Activated naive CD8-positive, alpha-beta T cell treated with anti-CD3 and anti-CD28 coated beads, Interleukin-2, amount 10 ng/mL, durations not matched to agents 7 days and 5 days (primary cell): ENCODE measurements at places on chromosomes 16 and 17.

DNA sequence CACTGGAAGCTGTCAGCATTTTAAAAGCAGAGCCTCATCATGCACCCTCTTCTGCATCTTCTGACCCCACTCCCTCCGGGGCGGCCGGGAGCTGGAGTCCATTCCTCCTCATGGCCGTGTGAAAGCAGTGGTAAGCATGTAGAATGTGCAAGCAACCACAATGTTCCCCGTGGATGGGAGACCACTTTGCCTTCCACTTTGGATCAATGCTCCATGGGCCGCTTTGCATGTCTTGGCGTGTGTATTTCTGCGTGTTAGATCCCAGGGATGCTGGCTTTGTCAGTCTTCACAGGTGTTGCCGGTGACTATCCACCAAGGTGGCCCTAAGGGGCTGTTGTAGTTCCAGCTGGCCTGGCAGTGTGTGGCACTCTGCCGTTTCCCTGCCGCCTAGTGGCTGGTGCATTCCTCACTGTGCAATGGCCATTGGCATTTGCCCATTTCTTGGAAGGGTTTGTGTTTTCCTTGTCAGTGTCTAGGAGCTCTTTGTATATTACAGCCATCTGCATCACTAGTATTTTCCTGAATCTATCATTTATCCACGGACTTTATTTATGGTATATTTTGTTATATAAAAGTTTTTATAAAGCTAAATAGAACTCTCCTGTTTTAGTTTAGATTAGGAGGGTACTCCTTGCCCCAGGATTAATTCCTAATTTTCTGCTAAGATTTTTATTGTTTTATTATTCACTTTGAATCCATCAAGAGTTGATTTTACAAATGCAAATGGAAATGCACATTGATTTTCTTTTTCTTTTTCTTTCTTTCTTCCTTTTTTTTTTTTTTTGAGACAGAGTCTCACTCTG, 5.8 kb upstream of the ALDH3A1 start:
- DNase-seq, result no peak

- no peak for DNase-seq
These were observed 51.3 kb downstream of the ADCY9 start for GRCh38 chr16:4064950-4065352.

- DNase-seq, result no peak
These were observed 14.4 kb downstream of the FA2H start for GRCh38 chr16:74760007-74760767.

DNA sequence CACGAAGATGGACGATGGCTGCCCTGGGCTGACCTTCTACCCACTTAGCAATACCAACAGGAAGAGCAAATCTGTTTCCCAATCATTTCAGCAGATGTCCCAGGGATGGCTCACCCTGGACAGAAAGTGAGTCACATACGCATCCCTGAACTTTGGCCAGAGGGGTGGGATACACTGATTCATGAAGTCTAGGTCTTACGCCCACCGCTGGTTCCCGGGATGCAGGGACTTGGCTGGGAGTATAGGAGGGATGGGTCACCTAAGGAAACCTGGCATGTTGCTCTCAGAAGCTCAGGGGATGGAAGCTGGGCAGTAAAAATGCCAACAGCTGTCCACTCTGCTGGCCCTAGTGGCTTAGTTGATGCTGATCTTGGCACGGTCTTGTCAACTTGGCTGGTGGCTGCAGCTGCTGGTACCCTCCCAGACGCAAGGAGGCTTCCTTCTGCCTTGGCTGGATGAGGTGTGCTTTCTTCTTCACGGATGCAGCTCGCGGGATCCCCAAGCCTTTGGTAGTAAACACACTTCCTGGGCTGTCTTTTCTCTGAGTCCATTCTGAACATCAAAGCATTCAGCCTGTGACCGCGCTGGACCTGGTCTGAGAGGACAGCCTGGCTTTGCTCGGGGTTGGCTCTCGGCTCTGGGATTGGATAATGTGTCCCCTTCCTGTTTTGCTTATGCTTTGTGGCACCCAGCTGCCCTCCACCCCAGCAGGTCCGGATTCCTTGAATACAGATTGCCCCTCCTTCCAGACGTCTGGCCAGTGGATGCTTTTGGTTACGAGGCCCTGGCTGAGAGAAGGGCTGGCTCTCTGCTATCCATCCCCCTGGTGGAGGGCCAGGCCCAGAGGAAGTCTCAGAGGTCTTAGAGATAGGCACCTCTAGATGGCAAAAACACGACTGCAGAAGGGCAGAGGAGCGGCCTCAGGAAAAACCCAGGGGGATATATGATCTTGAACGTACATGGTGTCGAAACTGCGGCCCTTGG, 71.5 kb downstream of the RAP1GAP2 start:
- no peak for DNase-seq

DNA sequence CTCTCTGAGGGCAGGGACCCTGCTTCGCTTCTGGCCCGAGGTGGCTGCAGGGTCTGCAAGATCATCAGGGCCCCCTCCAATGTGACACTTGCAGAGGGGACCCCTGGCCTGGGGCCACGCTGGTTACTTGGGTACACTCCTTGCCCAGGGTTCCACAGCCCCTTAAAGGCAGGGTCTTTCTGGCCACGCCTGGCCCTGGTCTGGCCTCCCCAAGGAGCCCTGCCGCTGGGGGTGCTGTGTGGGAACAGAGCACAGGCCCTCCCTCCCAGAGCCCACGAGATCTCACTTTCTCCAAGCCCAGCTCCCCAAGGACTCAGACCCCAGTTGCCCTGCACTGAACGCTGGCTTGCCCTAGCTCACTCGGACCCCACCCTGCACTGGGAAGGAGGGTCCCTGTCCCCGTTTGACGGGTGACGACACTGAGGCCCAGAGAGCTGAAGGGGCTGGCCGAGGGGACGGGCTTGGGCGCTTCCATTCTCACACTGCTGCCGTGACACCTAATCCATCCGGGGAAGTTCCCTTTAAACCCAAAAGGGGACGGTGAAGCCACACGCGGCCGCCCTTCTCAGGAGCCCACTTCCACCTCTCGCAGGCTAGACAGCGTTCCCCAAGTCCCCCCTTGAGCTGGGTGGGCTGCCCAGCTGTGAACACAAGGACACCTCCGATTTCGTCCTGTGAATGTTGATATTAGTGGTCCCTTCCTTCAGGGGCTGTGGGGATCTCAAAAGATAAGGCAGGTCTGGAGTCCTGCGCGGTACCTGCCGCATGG, 26.9 kb upstream of the OSGIN1 start:
- no peak for DNase-seq

- no peak for DNase-seq
These were observed 1.5 kb upstream of the KRTAP3-1 start for GRCh38 chr17:41010441-41010840.

DNA sequence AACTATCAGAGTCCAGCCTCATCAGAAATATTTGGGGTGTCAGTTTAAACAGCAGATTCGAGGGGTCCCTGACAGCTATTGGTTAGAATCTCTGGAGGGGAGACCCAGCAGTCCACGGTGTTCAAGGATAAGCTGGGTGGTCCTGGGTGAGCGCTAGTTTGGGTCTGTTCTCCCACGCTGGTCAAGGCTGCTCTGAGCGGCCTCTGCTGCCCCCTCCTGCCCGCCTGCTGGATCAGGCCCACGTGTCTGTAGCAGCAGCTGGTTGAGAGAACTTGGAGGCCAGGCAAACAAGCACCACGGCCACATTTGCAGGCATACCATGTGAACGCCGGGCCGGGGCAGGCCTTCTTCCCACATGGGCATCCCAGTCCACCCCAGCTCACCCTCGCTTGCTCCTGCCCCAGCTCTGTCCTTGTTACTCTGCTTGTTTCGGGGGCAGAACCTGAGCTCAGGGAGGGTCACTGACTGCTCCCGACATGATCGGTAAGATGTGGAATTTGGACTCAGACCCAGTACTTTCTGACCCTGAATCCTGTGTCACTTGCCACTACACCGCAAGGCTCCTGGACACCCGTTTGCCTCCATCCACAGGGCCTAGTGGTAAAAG, 7.4 kb downstream of the FOXF1 start:
- no peak for DNase-seq

DNA sequence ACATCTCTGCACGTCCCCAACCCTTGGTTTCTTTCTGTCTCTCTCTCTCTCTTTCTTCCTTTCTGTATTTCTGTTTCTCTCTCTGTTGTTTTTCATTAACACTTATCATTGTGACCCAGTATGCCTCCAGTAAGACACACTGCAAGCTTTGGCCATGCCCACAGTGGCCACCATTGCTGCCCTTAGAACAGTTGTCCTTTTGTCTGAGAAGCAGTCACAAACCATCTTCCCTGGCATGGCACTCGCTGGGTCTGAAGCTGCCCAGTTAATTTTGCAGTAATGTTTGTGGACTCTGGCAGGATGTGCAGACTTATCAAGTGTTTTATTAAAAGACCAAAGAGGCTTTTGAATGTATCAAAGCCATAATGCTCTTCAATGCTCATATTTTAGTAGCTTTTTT, 146.9 kb downstream of the MSI2 start:
- no peak for DNase-seq

DNA sequence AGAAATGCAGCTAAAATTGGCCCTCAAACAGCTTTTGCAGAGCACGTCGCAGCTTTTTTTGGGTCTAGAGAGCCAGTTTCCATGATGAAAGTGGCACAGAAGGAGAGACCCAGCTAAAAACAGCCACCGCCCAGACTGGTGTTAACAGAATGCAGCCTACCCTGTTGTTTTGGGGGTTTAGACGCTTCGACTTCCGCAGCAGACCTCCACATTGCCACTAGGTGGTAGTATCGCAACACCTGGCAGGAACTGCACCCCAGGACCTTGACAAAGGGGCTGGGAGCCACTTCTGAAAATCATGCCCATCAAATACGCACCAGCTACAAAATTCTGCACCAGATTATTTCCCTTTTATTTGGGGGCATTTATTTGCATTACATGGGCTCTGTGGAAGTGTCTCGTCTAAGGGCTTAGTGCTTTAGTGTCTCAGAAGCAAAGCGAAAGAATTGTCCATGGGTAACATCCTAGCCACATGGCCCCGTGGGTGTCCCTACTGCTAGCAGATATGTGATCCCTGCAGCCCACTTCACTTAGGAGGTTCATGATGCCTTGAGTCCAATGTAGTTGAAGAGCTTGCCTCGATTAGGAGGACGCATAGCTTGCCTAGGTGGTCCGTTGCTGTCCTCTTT, 167.1 kb downstream of the HAPSTR1 start:
- DNase-seq, result peak; percentile 29

DNA sequence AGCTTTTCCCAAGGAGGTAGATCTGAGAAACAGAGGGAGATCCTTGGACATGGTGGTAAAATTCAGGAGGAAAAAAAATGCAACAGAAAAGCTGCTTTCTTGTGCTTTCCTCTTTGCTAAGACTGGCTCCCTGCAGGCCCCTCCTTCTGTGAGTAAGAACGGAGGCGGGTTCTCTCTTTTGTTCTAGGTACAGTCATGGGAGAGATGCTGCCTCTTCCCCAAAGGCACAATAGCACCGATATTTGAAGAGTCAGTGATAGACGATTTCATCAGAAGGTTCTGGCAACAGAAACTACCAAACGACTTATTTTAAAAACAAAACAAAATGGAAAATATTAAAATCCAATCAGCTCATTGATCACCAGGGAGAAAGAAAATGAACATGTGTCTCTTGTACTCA, 32.6 kb upstream of the KIFC3 start:
- no peak for DNase-seq

DNA sequence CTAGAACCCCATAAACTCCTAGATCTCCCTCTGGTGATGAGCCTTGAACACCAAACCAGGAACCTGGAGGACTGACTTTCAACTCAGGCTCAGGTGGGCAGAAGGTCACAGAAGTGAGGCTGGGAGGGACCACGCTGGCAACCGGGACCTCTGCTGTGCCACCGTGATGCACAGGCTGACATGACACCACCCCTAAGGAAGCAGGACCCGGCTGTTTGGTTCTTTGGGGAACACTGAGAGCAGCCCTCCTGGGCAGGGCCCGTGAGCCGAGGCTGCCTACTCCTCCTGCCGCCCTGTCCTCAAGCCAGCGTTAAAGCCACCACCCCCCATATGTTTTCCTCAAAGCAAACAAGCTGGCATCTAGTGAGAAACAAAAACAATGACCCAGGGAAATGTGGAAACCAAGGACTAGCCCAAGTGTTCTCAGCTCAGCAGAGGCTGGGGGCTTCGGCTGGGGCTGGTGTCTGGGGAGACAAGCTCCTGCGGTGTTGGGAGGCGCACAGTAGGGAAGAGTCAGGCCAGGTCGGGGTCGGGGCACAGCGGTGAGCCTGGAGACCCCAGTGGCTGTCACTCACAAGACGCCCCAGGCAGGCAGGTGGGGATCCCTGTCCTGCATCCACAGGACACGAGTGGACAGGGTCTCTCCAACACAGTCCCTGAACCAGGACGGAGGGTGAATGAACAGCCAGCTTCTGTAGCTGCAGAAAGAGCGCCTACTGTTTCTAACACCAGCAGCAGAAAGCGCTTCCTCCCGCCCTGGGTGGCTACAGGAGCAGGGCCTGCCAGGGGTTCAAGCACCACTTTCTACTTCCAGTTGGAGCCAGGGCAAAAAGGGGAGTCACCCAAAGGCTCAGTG, 1.7 kb downstream of the SMIM5 start:
- no peak for DNase-seq

DNA sequence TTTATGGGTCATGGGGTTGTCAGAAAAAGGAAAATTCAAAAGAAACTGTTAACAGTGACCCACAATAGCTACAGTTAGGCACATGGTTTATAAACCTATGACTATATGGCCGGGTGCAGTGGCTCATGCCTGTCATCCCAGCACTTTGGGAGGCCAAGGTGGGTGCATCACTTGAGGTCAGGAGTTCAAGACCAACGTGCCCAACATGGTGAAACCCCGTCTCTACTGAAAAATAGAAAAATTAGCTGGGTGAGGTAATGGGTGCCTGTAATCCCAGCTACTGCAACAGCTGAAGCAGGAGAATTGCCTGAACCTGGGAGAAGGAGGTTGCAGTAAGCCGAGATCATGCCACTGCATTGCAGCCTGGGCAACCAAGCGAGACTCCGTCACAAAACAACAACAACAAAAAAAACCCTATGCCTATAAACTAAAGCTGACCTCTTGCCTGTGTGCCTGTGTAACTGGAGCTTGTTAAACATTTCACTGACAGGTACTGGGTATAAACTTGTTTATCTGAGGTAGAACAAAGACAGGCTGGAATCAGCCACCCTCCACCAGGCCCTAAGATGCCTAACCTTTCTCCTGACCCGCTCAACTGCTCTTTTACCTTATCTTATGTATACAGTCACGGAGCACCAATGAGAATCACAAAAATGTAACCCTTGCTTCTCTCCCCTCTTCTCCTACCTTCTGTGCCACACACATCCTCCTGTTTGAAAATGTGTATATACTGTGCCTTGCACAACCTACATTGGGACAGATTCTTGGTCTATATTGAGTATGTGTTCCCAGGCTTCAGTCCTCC, 62.9 kb upstream of the ATF7IP2 start:
- no peak for DNase-seq

GRCh38 chr17:35666967-35667532, 64.4 kb upstream of the RASL10B start:
- no peak for DNase-seq
